ENCODE measurements at places on chromosomes 11 and 22.

DNA sequence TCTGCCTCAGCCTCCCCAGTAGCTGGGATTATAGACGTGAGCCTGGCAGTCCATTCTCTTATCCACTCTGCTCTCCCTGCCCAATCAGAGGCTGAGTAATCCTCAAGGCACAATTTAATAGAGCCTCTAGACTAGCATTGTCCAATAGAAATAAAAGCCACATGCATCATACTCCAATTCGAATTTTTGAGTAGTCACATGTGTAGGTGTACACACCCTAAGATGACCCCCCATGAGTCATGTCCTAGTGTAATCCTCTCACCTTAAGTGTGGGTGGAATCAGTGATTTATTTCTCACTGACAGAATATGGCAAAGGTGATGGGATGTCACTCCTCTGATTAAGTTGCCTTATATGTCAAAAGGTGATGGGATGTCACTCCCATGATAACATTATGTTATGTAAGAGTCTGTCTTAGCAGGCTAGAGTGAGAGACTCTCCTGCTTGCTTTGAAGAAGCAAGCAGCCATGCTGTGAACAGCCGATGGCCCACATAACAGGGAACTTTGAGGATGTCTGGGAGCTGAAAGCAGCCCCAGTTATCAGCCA is 61.3 kb downstream of the MN1 start:
- DNase-seq, result no peak

DNA sequence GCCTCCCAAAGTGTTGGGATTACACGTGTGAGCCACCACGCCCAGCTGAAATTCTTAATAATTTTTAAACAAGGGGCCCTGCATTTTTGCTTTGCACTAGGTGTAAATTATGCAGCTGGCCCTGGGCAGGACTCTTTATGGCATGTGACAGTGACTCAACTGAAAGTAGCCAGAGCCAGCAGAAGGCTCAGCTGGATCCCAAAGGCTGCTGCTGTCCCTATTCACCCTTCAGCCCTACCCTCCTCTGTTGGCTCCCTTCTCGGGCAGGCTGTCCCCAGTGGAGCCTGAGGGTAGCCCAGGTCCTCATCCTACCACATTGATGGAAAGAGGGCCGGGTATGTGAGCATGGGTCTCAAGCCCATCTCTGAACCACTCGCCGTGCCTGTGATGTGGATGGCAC is 45.6 kb downstream of the CD82 start:
- DNase-seq, result no peak

DNA sequence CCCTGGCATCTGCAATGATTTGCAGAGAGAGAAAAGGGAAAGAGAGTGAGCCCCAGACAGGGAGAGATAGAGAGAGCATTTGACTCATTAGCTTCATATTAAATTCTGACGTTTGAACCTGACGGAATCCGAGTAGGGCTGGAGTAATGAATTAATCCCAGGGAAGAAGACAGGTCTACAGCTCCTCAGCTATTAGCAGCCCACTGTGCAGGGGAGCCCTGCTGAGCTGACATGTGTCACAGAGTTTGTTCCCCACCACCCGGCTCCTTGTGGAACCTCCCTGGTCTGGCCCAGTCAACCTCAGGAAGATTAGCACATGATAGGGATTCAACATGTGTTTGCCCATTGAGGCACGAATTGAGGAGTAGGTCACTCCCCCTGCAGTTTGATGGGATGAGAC is 404.0 kb downstream of the BUD13 start:
- no peak for DNase-seq

DNA sequence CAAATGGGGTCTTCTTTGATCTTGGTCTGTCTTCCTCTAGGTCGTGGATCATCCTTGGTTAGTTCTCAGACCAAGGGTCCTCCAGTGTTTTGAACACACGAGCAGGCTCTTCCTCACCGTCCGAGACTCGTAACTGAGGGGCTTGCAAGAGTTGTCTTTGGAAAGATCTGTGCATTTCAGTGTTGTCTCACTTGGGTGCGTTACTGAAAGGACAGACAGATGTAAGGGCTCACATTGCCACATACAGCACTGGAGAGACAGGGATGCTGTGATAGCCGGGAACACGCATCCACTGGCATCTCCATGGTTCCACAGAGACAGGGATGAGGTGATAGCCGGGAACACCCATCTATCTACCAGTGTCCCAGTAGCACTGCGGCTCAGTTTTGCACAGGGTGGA is 15.7 kb downstream of the GLB1L2 start:
- DNase-seq, result no peak

GRCh38 chr11:60948250-60948649 is 3.7 kb downstream of the SLC15A3 start:
- no peak for DNase-seq

DNA sequence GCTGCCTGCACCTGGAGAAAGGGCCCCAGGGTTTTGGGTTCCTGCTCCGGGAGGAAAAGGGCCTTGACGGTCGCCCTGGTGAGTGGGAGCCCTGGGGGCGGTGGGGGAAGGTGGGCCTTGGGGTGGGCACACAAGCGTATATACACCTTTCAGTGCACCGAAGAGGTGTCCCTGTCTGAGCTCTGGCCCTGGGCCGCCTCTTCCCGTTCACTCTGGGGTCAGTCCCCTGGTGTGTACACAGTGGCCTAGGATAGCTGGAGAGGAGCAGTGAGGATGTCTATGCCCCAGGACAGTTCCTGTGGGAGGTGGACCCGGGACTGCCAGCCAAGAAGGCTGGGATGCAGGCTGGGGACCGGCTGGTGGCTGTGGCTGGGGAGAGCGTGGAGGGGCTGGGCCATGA is 2.8 kb downstream of the NHERF4 start:
- DNase-seq, result no peak

- peak; percentile 93 for DNase-seq
These were observed 50.5 kb upstream of the SHISAL1 start for GRCh38 chr22:44363013-44363979.

DNA sequence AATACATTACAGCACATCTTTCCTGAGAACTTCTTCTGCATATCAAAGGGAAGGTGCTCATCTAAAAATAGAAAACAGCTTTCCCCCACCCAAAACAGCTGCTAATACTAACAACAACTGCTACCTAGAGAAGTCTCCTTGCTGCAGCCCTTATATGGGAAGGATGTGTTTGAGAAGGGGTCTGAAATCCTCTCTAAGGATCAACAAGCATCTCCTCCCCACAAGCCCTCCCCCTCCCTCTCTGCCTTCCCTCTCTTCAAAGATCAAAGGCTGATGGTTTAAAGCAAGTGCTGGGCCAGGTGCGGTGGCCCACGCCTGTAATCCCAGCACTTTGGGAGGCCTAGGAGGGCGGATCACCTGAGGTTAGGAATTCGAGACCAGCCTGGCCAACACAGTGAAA is 33.5 kb downstream of the SCUBE2 start:
- DNase-seq, result no peak

DNA sequence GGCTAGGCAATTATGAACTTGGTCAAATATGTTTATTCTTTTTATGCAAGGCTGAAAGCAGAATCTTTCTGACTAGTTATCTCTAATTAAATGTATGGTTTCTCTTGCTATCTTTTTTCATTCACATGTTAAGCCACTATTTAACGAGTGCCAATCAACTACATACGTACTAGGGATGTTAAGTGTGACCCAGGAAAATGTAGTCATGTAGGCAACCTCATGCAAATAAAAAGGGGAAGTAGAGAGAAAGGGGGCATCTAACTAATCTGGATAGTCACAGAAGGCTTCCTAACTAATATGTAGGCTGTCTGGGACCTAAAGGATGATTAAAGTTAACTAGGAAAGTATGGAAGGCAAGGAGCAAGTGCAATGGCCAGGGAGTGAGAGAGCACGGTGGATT is 23.5 kb downstream of the TBRG1 start:
- DNase-seq, result no peak

- no peak for DNase-seq
These were observed 55.1 kb downstream of the AAMDC start for GRCh38 chr11:77876045-77876444.

- DNase-seq, result no peak
These were observed 16.9 kb downstream of the FXYD6 start for GRCh38 chr11:117859488-117860112.

- DNase-seq, result no peak
These were observed 45.7 kb upstream of the CTTN start for GRCh38 chr11:70352601-70353000.

- no peak for DNase-seq
These were observed 301.8 kb upstream of the SORL1-AS1 start for GRCh38 chr11:121754598-121754997.

GRCh38 chr11:61022311-61023085 is 51.0 kb downstream of the CD6 start:
- no peak for DNase-seq

GRCh38 chr11:64343767-64344559 is 4.0 kb downstream of the CCDC88B start:
- no peak for DNase-seq

DNA sequence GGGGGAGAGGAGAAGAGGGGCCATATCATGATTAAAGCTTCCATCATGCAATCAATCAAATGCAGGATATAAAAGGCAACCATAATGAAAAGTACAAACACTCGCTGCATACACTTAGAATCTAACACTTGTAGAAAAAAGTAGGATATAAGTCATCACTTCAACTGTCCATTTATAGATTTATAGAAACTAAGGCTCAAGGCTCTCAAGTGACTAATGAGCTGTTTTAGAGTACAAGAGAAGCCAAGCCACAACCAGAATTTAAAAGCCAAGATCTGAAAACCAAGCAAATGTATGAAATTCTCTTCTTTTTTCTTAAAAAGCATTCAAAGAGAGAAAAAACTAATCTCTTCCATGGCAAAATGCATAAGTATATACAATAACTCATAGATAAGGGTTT is 160.2 kb upstream of the BLID start:
- DNase-seq, result no peak

DNA sequence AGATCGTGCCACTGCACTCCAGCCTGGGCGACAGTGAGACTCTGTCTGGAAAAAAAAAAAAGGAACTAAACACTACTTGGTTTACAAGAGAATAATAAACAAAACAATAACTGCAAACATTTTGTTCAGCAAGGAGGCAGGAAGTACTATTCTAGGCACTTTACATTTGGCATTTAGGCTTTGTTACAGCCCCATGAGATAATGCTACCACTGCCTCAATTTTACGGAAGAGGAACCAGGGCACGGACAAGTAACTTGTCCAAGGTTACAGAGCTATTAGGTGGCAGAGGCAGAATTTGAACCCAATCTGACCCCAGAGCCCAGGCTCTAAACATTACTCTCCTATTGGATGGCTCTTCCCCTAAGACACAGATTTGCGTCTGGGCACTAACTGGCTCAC is 108.7 kb upstream of the AKIP1 start:
- no peak for DNase-seq

GRCh38 chr11:134468796-134469195 is 56.8 kb upstream of the B3GAT1 start:
- no peak for DNase-seq

DNA sequence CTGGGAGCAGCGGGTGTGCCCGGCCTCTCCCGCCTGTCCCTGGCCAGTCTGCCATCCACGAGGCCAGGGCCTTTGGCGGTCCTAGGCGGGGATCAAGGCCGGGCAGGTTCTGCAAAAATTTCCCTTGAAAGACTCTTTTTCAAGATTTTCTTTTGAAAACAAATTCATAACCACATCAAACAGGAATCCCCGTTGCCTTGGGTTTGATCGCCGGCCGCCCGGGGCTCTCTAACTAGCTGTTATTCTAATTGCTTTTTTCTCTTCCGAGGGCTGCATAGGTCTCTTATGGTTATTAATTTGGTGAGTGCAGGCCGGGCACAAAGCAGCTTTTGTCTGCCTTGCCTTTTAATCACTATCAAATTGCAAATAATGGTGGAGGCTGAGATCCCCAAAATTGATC is 42.0 kb downstream of the CDKN1C start:
- no peak for DNase-seq

DNA sequence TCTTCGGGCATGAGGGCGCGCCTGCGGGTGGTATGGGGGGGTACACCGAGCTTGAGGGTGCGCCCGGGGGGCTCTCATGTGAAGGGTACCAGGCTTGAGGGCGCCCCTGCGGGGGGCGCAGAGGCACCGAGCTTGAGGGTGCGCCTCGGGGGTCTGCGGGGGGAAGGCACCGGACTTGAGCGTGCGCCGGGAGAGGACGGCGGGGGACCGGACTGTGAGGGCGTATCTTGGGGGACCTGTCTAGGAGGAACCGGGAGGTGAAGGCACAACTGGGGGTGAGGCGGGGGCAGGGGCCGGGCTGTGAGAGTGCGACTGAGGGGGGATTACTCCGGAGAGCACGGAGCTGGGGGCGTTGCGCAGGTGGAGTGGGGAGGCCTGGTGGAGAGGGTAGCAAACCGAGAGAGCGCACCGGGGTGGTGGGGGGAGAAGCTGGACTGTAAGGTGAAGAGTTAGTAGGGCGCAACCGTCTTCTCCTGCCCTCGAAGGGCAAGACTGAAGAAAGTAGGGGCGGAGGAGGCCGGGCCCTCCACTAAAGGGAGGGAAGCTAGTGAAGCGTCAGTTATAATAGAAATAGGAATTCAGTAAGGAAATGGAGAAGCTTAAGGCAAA is 1.1 kb upstream of the DDX6 start:
- DNase-seq, result no peak

- DNase-seq, result no peak
These were observed 127.5 kb upstream of the ANO1 start for GRCh38 chr11:69950621-69951020.

DNA sequence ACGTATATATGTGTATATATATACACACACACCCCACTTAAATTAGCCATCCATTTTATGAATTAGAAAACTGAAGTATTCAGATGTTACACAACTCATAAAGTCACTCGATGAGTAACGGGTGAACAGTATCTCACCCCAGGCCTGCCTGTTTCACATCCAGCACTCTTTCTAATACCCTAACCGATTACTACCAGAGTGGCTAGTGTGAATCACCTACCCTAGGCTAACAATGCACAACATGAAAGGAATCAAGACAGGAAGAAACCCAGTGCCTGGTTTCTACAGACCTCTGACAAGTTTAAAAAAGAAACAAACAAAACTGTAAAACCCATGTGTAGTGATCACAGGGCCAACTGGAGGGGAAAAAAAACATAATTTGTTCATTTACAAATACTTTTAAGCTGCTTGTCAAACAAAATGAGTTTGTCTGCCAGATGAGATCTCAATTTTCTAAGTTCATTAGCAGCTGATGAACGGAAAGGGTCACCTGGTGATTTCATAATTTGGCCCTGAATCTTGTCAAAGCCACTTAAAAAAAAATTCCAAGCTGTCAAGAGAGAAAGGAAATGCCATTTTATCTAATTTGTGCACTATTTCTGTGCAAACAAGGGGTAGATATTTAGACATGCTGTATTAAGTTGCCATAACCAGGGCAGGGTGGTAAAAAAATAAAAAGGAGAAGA is 134.8 kb downstream of the LARGE1 start:
- peak; percentile 4 for DNase-seq

GRCh38 chr11:91869686-91870085 is 354.9 kb upstream of the FAT3 start:
- DNase-seq, result no peak
